ENCODE measurements at places on chromosomes 6 and 20.

DNA sequence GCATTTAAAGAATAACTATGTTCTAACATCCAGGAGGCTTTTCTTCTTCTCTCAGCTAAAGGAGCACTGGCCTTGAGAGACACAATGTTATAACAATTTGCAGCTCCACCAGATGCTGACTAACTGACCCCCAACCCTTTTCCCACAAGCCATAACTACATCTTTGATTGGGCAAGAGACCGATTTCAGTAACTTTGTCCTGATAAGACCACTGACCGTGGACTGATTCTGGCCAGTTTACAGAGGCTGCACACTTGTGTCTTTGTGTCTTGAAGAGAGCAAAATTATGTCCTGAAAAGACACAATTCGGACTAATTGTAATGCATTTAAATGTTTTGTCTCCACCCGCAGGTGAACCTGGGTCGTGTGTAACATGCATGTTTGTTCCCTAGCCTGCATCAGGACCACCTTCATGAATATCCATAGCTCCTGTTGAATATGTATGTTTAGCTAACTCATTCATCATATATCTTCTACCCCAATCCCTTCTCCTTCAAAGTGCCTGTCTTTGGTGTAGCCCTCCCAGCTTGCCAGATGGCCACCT, 22.3 kb downstream of the ABRACL start:
- no peak for DNase-seq

- DNase-seq, result no peak
Observed at GRCh38 chr20:3477861-3478544, 7.2 kb downstream of the ATRN start.

DNA sequence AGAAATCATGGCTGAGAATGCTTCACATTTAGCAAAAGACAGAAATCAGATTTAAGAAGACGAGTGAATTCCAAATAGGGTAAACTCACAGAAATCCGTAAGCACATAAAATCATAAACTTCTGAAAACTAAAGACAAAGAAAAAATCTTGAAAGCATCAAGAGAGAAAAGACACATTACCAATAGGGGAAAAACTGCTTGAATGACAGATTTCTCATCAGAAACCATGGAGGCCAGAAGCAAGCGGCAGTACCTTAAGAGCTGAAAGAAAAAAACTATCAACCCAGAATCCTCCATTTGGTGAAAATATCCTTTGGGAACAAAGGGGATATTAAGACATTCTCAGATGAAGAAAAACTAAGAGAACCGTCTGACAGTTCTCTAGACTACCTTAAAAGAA, 66.6 kb upstream of the EMILIN3 start:
- DNase-seq, result no peak

- no peak for DNase-seq
Observed at GRCh38 chr20:4522310-4522709, 199.4 kb upstream of the PRND start.

All from kidney capillary endothelial cell (primary cell).